ENCODE measurements at places on chromosomes 2 and 18.

DNA sequence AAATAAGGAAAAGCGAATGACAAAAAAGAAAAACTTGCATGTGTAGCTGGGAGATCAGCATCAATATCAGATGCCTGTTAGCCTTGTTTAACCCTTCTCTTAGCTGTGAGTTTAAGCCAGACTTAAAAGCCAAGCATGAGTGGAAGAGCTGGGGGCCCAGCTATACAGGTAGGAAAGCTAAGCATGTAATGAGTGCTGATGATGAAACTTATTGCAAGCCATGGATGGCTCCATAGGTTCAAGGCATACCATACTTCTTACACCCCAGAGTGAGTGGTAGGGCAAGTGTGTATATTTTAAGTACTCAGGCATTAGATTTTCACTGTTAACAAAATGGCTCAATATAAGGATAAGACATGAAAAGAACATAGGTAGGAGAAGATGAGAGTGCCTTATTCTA lies 28.0 kb downstream of the RBBP8 start:
- DNase-seq = no peak

GRCh38 chr2:45706033-45706432 lies 54.6 kb downstream of the PRKCE start:
- DNase-seq = no peak

DNA sequence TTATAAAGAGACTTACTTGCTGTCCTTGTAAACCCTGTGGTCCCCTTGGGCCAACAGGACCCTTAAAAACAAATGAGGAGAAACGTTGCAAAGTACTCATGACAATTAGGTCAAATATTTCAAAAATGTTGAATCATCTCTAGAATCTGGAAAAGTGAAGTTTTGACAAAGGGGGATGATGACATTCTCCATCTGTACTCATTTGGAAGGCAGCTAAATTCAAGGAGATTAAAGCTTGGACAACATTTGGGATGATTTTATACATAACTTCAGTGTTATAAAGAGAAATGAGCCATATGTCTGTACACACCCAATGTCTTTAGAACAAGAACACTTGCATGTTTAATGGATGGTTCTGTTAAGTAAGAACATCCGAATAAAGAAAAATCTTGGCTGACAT lies 92.9 kb downstream of the COL5A2 start:
- DNase-seq = no peak

- no peak for DNase-seq
These were observed 190.2 kb upstream of the KCNH7 start for GRCh38 chr2:163028807-163029206.

- no peak for DNase-seq
These were observed 105.0 kb downstream of the MC4R start for GRCh38 chr18:60267391-60268058.

- DNase-seq = no peak
These were observed 31.6 kb downstream of the THNSL2 start for GRCh38 chr2:88201811-88202169.

DNA sequence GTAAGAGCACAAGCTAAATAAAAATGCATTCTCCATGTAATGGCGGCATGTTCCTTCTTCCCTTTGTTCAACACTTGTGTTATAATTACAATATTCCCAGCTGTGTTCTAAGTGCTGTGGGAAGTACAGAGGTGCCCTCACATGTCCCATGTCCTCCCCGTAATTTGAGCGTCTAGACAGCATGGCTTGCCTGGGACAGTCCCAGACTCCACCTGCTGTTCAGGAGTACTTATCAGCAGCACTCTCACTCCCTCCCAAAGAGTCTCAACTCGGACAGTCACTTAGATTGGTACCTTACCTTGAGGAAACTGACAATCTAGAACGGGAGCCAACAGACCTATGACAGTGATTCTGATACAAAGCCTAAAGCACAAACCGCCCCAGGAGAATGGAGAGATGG lies 370.5 kb downstream of the EIPR1 start:
- DNase-seq = no peak

DNA sequence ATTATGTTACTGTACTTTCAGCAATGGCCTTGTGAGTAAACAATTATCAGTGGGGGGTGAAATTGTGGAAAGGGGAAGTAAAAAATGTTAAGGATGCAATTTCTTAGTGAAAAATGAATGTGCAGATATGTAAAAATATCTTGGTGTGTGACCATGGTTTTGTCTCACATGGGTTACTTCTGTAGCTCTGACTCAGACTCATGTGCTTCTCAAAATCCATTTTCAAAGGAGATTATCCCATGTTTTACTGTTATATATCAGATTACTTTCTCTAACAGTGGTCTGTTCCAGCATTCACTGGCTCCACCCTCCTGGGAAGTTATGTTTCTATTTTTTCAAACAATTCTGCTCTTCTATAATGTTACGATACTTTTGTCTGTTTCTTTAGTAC lies 298.2 kb upstream of the COL3A1 start:
- no peak for DNase-seq

- DNase-seq = no peak
These were observed 42.4 kb upstream of the SLC1A4 start for GRCh38 chr2:64946769-64947247.

DNA sequence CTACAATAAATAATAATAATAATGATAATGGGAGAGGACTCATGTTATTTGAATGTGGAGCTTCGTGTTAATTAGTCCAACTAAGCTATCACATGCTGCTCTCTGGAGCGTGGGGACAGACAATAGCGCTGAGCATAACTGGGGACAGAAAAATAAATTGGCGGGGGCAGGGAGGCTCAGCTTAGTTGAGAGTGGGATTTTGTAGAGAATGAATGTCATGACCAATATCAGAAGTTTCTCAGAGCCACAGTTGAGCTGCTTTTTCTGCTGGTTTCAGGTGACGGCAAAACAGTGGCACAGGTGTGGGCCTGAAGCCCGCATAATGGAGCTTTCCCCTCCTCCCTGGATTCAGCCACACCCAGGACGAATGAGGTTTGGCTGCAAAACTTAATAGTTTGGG lies 111.1 kb upstream of the CAB39 start:
- no peak for DNase-seq

DNA sequence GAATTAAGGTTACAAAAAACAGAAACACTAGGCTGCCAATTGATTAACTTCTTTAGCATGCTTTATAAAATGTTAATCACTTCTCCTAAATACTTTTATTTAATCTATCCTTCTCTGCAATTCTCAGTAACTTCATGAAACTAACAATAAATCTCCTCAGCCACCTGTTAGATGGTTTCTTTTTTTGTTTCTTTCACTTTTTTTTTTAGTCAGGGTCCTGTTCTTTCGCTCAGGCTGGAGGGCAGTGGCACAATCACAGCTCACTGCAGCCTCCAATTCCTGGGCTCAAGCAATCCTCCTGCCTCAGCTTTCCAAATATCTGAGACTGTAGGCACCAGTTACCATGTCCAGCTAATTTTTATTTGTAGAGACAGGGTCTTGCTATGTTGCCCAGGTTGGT lies 213.4 kb upstream of the STK17B start:
- DNase-seq = no peak

DNA sequence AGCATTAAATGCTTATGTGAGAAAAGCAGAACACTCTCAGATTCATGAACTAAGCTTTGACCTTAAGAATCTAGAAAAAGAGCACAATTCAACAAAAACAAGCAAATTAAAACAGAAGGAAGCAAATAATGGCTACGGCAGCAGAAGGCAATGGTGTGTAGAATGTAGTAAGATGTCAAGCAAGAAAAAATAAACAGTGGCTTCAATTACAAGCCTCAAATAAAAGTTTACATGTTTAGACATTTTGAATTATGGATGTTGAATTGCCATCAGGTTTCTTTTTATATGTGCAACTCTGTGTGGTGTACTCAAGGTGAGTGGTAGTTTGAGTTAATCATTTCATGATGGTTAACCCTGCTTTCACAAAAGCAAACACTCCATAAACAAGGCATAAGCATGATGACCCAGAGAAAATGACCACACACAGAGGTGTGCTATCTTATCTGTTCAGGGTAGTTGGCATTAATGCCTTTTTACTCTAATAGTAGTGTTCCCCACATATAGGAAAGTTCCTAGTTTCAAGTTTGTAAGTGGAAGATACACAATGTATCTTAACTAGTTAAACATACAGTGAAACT lies 207.1 kb downstream of the FIGN start:
- no peak for DNase-seq

DNA sequence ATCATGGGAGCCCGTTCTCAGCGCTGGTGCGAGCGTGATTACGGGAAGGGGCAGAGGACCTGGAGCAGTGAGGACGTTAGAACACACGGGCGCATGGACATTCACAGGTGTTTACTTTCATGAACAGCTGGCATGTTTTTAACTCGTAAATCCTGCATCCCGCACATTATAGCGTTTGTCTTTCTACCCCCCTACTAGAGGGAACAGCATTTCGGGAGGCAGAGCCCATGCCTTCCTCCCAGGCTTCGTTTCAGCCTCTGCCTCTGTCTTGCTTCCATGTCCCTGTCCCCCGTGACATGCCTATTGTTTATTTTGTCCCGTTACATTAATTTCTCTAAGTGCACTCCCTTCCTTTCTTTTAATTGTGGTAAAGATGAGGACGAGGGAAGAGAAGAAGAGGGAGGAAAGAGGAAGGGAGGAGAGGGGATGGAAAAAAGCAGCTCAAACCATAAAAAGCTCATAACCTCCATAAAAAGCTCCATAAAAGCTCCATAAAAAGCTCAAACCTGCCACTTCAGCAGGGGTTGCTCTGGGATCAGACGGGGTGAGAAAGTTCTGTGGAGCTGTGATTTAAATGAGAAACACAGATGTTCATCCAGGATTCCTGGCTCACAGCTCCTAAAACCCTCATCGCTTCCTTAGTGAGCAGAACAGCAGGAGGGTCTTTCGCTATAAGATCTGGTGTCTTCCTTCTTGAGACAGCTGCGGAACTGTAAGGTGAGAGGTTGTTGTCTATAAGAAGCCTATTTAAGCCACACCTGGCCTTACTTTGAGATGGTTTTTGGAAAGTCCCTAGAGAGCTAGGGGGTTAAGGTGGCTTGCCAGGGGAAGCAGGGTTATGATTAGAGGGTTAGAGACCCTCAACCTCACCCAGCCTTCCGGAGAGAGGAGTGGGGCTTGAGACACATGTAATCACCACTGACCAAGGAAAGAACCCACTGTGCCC lies 66.6 kb upstream of the SNTG2 start:
- DNase-seq = no peak

- no peak for DNase-seq
These were observed 96.0 kb downstream of the PLB1 start for GRCh38 chr2:28591711-28592335.

DNA sequence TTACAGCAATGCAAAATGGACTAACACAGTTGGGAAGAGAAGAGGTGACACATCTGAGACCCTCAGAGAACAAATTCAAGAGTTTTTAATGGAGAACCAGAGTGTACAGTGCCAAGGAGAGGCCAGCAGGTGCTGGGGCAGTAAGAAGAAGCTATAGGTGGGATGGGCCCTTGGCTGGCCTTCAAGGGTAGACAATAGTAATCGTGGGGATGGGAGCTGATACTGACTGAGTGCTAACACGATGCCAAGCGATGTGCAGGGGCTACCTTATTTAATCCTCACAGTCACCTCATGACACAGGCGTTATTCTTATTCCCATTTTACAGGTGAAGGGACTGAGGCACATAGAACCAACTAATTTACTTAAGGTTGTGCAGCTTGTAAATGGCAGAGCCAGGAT lies 131.9 kb upstream of the ID2 start:
- DNase-seq = no peak

GRCh38 chr2:43210467-43211303 lies 15.7 kb downstream of the ZFP36L2 start:
- DNase-seq = no peak

GRCh38 chr2:111703759-111704158 lies 180.2 kb downstream of the ANAPC1 start:
- DNase-seq = no peak

- no peak for DNase-seq
These were observed 666.5 kb downstream of the DCDC2C start for GRCh38 chr2:4369826-4370419.

DNA sequence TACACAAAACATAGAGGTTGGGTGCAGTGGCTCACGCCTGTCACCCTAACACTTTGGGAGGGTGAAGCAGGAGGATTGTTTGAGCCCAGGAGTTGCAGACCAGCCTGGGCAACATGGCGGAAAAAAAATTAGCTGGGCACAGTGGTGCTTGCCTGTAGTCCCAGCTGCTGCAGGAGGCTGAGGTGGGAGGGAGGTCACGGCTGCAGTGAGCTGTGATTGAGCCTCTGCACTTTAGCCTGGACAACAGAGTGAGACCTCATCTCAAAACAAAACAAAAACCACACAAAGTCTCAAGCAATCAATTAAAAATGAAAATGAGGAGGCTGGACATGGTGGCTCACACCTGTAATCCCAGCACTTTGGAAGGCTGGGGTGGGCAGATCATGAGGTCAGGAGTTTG lies 4.9 kb downstream of the NOP58 start:
- no peak for DNase-seq

- DNase-seq = no peak
These were observed 6.0 kb downstream of the IGFBP5 start for GRCh38 chr2:216689397-216689796.

DNA sequence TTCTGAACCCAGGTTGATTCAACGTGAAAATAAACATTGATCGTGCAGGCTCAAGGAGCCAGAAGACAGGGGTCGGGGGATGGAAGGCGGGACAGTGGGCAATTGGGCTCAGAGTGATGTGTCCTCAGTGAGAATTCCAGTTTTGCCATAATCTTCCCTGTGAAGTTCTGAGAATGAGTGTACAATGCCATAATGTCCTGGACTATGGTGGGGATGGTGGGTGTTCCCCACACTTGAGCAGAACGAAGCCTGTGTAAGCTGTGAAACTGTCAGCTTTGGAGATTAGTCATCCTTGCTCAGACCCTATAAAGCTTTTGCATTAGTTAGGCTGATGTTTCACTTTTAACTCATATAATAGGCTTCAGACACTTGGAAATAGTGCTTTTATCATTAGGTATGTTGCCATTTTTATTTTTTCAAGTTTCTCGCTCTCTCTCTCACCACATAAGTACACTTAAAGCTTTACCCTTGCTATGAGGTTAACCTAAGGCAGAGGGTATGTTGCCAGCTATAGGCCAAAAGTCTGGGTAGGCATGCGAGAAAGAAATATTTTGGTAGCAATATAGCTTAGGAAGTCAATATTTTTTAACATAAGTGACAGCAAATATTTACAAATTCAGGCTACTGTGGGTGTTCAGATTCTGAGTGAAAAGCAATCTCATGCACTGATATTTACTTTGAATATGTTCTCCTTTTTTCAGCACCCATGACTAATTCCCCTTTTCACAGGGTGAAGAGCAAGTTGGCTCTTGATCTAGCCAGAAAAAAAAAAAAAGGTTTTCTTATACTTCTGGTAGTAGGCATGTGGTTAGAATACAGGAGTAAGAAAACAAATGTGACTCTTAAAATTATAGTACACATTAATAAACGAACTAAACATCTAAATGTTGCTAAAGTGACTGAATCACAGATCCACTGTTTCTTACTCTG lies 47.2 kb downstream of the CDC42EP3 start:
- peak; percentile 43 for DNase-seq

DNA sequence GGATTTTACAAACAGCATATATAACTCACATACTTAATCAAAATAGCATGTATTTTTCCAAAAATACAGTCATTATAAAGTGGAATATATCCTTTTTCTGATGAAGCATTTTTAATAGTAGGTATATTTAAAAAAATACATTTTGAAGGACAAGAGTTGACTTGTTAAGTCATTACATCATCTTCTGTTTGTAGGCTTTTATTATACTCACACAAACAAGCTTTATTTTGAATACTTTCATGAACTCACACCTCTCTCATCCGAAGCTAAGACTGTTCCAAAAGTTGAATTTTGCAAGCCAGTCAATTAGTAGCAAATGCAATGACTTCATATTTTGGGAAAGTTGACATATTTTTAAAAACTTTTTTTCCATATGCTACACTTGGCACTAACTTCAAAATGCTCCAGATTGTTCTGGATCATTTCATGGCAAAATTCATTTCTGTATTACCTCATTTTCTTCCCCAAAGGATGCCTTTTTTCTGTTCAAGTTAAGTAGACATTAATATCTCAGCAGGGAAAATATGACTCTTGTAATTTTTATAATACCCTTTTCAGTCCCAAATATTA lies 68.5 kb upstream of the WDR75 start:
- DNase-seq = no peak

Data from GM19239 (cell line).